CD4-positive, alpha-beta memory T cell (primary cell): ENCODE measurements at places on chromosomes 7 and 10.

- no peak for DNase-seq
Measured at GRCh38 chr7:128045766-128046165, 14.5 kb upstream of the LRRC4 start.

DNA sequence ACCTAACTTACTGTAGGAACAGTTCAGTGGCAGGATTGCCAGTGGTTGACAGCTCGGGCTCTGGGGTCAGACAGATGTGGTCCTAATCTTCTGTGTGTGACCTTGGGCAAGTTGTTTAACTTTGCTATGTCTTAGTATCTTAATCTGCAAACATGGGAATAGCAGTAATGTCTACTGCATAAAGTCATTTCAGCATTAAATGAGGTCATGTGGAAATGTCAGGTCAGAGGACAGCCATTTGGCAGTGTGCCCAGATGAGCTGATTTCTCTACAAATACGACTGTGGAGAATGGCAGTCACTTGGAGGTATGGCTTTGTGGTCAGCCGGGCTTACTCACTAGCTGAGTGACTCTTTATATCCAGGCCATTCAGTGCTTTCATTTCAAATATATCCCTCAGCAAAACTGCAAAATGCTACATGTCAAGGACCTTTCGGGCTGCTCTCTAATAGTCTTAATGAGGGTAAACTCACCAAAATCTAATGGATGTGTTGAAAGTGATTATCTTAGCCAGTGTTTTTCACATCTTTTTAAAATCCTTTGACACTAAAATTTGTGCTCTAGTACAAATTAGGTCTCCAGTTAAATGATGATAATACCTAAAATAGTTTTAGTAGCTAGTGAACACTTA is 171.4 kb downstream of the ST7 start:
- no peak for DNase-seq

GRCh38 chr7:22944022-22944421 is 69.9 kb downstream of the HYCC1 start:
- DNase-seq = no peak

DNA sequence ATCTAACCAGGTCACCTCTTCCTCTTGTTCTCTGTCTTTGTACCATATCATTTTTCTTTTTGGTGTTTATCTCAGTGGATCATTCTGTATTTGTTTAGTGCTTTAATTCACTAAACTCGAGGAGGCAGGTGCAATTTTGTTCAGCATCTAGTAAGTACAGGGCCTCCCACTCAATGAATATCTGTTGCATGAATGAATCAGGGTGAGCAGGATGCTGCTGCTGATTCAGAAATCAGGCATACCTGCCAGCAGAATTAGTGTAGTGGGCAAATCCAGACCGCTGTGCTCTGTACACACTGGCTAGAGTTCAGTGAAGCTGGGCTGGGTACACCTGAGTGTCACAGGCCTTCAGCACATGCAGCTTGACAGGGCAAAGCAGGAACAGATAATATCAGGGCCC is 511.9 kb downstream of the SUGCT start:
- no peak for DNase-seq

- DNase-seq = no peak
Measured at GRCh38 chr10:103679096-103679790, 176.1 kb downstream of the SH3PXD2A start.

- DNase-seq = no peak
Measured at GRCh38 chr10:12337453-12338372, 11.6 kb upstream of the CAMK1D start.

DNA sequence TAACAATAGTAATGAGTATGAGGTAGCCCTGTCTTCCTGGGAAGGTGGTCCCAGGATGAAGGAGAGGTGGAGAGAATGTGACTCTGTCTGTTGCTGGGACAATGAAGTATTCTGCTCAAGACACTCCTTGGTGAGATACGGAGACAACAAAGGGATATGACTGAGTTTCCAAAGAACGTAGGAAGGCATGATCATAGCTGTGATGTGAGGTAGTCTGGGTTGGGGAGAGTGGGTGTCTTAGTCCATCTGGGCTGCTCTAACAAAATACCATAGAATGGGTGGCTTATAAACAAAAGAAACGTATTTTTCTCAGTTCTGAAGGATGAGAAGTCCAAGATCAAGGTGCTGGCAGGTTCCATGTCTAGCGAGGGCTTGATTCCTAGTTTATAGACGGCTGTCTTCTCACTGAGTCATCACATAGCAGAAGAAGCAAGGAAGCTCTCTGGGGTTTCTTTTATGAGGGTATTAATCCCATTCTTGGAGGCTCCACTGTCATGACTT is 84.9 kb upstream of the RHOBTB1 start:
- DNase-seq = no peak

DNA sequence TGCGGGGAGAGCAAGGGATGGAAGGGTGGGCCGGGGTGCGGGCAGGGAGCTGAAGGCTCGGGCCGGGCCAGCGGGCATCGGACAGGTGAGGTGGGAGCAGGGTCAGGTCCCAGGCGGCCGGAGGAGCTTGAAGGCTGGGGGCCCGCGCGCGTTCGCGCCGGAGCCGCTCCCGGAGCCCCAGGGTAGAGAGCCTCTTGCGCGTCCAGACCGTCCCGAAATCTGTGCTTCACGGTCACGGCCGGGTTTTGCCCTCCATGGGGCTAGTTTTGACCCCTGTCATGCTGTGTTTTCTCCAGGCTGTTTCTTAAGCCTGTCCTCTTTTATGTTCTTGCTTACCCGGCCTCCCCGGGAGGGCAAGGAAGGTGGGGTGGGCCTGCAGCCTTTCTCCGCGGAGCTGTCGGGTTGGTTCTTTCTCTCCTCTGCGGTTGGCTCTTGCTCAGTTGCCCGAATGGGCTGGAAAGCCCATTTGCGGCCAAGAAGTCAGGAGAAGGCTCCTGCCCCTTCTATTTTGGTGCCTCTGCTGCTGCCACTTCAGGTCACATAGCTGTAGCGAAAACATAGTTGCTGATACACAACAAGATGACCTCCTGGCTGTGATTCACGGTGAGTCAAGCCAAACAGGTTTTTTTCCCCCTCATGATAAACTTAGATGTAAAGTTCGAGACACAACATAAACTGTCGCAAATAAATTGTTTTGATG is 650 bp downstream of the UBE2D1 start:
- DNase-seq = no peak

- DNase-seq = no peak
Measured at GRCh38 chr10:132564249-132564605, 26.6 kb downstream of the INPP5A start.

DNA sequence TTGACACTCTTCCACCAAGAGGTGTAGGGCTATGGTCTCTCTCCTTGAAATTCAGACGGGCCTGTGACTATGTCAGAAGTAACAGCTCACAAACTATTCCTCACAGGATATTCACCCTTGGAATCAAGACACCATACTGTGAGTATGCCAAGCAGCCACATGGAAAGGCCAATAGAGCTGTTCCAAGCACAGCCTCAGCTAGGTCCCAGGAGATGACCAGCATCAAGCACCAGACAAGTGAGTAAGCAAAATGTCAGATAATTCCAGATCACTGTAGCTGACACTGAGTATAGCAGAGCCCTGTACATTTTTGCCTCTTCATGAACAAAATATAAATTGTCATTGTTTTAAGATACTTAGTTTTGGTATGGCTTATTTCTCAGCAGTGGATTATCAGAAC is 88.1 kb upstream of the KCND2 start:
- DNase-seq = no peak

GRCh38 chr10:119335671-119336353 is 128.4 kb downstream of the GRK5 start:
- no peak for DNase-seq

DNA sequence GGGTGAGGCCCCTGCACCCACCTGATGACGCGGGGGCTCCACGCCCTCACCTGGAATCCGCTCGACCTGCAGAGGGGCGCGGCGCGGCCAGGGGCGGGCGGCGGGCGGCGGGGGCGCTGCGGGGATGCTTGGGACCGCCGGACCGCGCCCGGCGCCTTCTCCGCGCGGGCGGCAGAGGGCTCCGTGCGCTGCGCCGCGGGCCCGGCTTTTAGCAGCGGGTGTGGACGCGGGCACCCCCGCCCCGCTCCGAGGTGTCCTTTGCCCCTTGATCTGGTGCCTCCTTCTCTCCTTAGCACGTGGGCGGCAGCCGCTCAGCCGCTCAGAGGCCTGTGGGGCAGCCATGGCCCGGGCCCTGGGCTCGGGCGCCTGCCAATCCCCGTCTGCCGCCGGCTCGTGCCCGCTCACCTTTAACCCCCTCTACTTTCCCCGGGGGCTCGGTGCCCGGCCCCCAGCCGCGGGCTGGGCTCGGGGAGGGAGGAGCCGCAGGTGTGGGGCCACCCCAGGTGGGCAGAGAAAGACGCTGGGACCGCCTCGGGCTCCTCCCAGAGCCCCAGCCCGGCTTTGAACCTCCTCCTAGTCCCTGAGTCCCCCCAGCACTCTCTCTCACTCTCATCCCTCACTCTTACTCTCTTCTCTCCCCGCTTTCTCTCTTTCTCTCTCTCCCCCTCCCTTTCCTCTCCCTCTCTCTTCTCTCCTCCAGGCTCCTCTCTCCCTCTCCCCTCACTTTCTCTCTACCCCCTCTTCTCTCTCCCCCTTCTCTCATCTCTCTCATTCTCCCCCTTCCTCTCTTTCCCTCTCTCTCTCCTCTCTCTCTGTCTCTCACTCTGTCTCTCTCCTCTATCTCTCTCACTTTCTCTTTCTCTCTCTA is 19.7 kb upstream of the VPS37D start:
- peak; percentile 25 for DNase-seq

DNA sequence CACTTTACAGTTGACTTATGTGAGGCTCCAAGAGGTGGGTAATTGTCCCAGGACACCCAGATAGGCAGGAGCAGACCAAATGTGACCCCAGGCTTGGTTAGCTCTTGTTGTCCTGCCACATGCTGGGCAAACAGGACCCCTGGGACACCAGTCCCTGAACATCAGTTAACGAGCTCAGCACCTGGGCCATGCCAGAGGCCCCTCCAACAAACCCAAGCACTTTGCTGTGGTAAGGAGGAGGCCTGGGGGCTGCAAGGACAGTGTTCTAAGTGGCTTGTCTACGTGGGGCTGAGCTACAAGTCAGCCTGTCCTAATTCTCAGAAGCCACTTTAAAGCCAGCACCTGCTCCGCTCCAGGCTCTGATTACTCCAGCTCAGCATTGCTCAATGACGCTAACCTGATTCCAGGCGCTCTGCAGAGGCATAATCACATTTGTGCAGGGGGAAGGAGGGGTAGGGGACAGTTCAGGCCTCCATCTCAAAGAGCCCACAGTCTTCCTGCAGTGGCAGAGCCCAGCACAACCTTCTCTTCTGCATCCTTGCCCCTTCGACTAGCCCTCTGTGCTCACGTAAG is 57.2 kb downstream of the DDC start:
- no peak for DNase-seq

- no peak for DNase-seq
Measured at GRCh38 chr10:69629519-69629896, 539 bp upstream of the FAM241B start.

DNA sequence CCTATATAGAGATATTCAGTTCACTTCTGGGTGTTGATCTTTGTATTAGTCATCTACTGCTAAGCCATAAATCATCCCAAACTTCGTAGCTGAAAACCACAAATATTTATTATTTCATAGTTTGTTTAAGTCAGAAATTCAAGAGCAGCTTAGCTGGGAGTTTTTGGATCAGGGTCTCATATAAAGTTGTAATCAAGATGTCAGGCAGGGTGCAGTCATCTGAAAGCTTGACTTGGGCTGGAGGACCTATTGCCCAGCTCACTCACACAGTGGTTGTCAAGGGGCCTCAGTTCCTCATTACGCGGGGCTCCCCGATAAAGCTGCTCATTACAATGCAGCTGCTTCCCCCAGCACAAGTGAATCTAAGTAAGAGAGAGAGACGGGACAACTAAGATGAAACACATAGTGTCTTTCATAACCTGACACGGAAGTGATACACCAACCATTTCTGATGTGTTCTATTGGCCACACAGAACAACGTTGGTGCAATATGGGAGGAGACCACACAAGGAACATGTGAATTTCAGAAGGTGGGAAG is 15.7 kb downstream of the PPP1R3C start:
- DNase-seq = no peak

GRCh38 chr10:60427709-60428386 is 38.2 kb upstream of the ANK3 start:
- no peak for DNase-seq

DNA sequence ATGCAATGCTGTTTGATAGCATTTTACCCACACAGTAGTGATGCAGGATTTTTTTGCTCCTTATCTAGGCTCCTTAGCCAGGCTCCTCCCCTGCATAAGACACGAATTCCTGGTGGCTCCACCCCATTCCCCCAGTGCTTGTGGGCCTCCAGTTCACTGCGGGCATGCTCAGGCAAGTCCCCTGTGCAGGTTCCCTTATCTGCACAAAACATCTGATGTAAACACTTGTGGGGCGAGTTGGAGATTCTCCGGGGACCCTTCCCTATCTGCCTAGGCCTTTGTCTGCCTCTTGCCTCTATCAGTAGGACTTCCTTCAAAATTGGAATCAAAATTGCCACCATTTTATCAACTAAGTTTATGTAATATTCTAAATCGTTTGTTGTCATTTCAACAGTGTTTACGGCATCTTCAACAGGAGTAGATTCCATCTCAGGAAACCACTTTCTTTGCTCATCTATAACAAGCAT is 5.4 kb upstream of the STK17A start:
- no peak for DNase-seq

DNA sequence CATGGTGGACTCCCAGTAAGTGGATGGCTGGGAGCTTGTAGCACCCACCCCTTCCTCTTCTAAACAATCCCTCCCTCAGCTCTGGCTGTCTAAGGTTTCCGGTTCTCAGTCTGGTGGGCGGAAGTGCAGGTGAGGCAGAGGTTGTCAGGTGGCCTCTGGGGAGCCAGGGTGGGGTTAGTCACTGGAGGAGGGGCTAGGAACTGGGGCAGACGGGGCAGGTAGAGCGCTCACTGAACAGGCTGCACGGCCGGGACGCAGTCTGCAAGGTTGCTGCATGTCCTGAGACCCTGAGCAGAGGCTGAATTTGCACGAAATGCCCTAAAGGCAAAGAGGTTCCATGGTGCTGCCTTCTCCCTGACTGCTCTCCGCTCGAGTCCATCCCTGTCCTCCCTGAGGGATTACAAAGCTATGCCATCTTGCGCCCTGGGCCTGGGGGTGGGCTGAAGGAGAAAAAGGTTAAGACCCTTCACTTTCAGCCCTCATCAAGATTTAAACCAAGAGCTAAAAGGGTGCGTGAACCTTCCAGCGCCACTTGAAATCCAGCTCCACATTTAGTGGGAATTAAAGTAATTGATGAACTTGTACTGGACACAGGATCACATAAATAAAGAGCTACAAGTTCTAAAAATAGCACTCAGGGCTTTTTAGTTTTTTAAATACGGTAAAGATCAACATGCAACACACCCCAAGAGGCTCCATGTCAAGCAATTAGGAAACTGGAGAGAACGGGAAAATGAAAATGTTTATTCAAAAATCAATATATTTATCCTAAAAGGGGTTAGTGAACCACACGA is 62.3 kb upstream of the CTBP2 start:
- no peak for DNase-seq

- no peak for DNase-seq
Measured at GRCh38 chr7:119720541-119720940, 552.4 kb upstream of the KCND2 start.

DNA sequence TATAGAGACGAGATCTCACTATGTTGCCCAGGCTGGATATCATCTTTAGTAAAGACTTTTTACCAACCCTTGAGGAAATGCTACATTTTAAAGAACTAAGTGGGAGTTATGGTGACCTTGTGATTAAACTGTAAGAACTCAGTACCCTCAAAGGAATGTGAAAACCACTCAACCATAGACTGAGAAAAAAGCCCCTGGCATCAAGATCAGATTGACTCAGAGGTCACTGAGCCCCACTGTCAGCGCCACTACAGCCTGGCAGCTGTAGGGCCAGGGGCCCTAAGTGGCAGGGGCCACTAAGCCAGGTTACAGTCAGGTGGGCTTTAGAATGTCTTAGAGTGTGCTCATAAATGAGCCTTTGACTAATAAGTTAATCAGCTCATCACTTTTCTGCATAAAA is 55.9 kb downstream of the APBB1IP start:
- no peak for DNase-seq
